Natural killer cell (primary cell): ENCODE measurements at places on chromosomes 2 and 18. TPM values are rescaled to one million over a fixed set of nuclear protein-coding genes. Genes with fewer than 3 reads are reported as not detected.
A peak's percentile ranks its signal among the peaks of the same experiment; 100 is the strongest.

Gene RABL2A
- 16.7 TPM for total RNA-seq

Gene LHCGR
- not detected for total RNA-seq

DNA sequence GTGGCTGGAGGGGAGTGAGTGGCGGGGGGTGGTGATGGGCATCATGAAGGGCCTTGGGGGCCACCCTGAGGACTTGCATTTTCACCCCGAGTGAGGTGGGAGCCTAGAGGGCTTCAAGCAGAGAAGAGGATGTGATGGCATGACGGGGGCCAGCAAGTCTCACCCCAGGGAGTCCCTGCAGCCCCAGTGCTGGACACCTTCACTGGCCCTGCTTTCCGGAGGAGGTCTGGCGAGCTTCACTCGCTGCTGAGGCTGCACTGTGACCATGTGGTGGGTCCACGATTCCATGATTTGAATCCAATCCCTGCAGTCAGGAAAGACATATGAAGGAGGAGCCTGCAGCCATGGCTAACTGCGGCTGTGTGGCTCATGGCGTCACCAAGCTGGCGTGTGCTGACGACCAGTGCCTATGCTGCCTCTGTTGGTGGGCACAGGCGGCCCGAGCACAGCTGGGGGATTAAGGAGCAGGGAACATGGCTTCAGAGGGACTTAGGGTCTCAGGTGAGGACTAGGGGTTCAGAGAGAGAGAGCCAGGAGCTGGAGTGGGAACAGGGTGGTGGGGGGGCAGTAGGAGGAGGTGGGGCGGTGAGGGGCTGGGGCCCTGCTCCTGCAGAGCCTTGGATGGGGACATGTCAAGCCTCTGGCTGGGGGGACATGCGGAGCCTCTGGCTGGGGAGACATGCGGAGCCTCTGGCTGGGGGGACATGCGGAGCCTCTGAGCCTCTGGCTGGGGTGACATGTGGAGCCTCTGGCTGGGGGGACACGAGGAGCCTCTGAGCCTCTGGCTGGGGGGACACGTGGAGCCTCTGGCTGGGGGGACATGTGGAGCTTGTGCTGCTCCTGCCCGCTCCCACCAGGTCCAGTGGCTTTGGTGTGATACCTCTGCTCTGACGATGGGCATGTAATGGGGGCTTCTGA lies 3.6 kb downstream of the ZAP70 start:
- peaks cover 88% of the 10 kb centered on the region for H3K4me1 ChIP-seq
- DNase-seq = peak; percentile 51
- H3K27me3 ChIP-seq = no peaks in the 10 kb centered on the region

Gene C1GALT1C1L
- total RNA-seq = not detected

Gene SLC9A4
- total RNA-seq = not detected

DNA sequence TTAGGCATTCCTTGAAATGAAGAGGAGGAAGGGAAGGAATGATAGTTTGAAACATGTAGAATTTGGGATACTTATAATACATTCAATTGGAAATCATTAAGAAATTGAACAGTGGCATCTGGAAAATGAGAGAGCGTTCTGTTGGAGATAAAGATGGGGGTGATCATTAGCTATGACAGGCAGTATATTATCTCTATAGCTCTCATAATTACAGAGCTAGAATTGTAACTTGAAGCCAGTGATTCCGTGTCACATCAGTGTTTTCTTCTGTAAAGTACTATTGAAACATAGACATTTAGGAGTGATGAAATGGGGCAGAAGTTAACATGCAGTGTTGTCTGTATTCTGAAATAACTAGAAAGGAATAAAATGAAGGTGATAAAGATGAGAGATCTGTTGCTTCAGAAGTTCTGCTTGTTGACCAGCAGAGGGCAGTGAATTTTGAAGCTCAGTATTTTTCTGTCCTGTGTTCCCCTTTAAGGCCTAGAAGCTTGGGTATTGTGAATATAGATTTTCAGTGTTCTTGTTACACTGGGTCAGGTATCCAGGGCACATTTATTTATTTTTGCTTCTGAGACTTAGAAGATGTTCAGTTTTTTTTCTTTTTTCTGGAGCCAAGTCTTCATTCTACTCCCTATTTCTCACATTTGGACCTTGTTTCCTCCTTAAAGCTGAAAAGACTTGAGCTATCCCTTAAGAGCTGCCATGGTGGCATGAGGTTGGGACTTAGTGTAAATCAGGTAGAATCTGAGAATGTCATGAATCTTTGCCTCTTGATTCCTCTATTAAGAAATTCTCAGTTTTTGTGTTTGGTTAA lies 157.4 kb downstream of the TAF4B start:
- no peaks in the 10 kb centered on the region for H3K4me1 ChIP-seq
- no peaks in the 10 kb centered on the region for H3K36me3 ChIP-seq
- H3K27ac ChIP-seq = no peak overlapping the region
- H3K4me3 ChIP-seq = no peak overlapping the region
- no peaks in the 10 kb centered on the region for H3K27me3 ChIP-seq

GRCh38 chr2:3480352-3481010 lies 38.9 kb downstream of the ADI1 start:
- H3K27me3 ChIP-seq = no peaks in the 10 kb centered on the region
- no peak overlapping the region for H3K27ac ChIP-seq
- no peak for DNase-seq
- H3K4me1 ChIP-seq = no peaks in the 10 kb centered on the region
- no peak overlapping the region for H3K4me3 ChIP-seq
- peaks cover 20% of the 10 kb centered on the region for H3K36me3 ChIP-seq

DNA sequence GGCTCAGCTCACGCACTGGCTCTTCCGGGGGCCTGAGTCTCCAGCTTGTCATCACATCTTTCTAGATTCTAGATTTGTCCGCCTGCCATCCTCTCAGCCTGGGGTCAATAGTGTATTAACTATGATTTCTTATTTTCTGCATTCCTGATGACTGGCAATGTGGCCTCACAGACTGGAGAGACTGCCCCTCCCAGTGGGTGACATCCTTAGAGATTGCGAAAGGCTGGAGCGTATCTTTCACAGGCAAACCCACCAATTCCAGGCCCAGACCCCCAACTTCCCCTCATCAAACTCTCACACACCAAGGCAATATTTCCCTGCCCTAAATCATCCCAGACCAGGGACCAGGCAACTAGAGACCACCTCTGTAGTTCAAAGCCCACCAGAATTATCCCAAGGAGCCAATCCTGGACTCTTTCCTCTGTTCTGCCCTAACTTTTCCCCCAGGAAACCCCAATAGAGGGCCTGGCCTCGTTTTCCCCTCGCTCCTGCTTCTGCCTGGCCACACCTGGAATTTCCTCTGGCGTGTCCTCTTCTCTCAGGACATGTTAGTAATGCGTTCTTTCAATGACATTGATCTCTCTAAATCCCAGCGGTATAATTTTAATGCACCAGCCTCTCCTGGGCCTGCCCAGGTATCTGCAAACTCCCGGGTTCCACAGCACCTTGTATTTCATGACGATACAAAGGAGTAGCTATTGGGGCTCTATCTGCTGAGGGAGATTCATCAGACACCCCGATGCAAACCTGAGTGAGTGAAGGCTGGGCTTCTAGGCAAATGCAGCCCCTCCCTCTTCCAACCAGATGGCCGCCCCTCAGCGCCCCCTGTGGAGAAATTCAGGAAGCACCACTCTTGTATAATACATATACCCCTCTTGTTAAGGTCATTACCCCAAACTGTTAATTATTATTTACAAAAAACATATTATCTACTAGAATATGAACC lies 2.4 kb upstream of the KCNF1 start:
- peaks cover 8% of the 10 kb centered on the region for H3K27me3 ChIP-seq
- H3K36me3 ChIP-seq = no peaks in the 10 kb centered on the region
- no peak for DNase-seq
- H3K27ac ChIP-seq = no peak overlapping the region
- H3K4me3 ChIP-seq = no peak overlapping the region
- H3K4me1 ChIP-seq = no peaks in the 10 kb centered on the region

Gene GAREM2
- total RNA-seq = 7.1 TPM
